ENCODE measurements at places on chromosomes 6 and 20. TPM values are rescaled to one million over a fixed set of nuclear protein-coding genes. Genes with fewer than 3 reads are reported as not detected.

The LGSN gene
- not detected for total RNA-seq

The GFOD1 gene
- total RNA-seq = 12.6 TPM

The MOG gene
- not detected for total RNA-seq

The PGC gene
- not detected for total RNA-seq
